Activated CD4-positive, alpha-beta T cell treated with anti-CD3 and anti-CD28 coated beads, Interleukin-2, Interleukin-4, amounts not matched to agents 100 ng/mL and 50 ng/mL, durations not matched to agents 16 hours and 8 hours (primary cell): ENCODE measurements at places on chromosomes 3 and 15.

DNA sequence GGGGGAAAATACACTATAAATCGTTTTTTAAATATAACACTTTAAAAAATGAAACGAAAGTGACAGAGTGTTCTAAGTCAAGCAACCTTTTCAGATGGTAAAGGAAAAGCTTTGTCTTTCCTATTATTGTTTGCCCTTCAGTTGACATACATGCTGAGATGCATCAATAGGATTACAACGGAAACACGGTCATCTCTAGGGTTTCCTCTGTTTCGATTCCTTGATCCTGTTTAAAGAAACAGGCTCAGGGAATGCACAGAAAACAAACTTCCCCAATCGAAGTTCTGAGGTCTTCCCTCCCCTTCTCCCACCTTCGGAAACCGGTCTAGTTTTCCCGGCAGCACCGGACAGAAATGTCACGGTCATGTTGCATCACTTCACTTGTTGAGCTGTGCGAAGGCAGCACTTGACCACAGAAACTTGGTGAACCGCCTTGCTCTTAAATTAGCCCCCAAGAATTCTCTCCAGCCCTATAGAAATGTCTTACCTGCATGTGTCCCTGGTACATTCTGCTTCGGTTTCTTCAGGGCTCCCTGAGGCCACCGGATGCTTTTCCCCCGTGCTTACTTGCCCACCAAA lies 556 bp downstream of the PEX5L start:
- DNase-seq: no peak

DNA sequence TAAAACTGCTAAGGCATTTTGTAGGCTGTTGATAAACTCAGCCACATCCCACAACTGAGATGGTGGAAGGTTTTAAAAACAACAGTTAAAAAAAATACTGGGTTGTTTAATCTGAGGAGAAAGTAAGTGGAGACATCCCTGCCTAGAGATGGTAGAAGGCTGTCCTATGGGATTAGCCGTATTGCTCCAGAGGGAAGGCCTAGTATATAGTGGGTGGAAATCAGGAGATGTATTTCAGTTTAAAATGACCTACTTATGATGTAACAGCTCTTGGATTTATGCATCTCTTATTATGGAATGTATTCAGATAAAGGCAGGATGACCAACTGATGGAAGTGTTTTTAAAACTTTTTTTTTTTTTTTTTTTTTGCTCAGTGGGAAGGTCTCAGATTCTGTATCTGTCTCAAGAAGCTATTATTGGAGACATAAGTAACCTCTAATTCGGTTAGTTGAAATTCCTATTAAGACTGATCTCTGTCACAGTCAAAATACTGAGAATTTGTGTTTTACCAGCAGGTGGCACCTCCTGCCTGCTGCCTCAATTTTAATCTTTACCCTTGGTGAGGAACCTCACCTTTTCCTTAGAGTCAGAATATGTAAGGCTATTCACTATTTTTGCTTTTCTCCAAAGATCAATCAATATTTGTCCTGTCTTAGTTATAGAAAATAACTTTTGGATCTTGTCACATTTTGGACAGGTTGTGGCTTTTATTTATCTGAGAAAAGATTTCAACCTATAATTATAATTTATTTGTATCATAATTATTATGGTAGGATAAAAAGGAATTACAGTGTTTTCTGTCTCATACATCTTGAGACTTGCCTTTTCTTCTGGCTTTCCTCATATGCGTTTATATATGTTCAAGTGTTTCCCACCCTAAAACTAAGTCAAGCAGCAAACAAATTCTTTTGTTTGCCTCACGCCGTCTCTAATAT lies 63.0 kb downstream of the VPS8 start:
- peak; percentile 32 for DNase-seq

- DNase-seq: no peak
Observed at GRCh38 chr3:197880491-197881269, 69.3 kb upstream of the RPL35A start.

DNA sequence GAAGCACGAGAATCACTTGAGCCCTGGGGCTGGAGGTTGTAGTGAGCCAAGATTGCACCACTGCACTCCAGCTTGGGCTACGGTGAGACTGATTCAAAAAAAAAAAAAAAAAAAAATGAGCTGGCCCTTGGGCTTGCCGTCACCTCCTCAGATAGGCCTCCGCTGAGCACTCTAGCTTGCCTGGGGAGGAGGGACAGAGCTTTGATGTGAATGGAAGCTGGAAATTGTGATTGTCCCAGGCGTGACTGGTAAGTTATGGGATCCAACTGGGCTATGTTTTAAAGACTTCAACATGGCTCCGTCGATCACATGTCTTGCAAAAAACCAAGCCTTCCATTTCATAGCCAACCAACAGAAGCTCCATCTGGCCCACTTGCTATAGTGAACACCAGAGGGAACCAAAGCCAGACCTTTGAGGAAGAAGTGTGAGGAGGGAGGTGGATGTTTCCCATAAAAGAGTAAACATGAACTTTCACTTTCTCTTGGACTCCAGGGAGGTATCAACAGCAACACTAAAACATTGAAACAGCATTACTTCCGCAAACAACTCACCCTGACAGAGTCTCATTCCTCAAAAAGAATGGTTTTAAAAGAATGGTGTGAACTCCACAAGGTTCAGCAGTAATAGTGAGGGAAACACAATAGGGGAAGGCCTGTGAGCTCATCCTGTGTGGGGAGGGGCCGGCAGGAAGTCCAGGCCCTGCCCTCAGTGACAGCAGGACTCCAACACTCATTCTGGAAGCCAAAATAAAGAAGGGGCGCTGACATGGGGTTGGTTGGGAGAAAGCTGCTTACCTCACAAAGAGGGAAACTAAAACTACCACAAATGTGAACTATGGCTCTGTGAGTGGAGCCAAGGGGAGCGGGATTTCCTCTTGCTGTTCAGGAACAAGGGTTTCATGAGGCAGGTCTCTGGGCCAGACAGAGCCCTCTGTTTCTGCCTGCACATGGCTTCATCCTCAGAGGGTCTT lies 59.2 kb upstream of the IL12A start:
- peak; percentile 2 for DNase-seq

GRCh38 chr15:76987896-76988860 lies 6.7 kb upstream of the PSTPIP1 start:
- DNase-seq: peak; percentile 97

- DNase-seq: no peak
Observed at GRCh38 chr15:100833417-100834389, 45.9 kb upstream of the ALDH1A3 start.

- DNase-seq: no peak
Observed at GRCh38 chr3:72916250-72916649, 28.4 kb downstream of the GXYLT2 start.

- DNase-seq: no peak
Observed at GRCh38 chr3:63762180-63762579, 56.9 kb upstream of the C3orf49 start.

- DNase-seq: peak; percentile 15
Observed at GRCh38 chr15:78988361-78988911, 43.6 kb upstream of the CTSH start.

GRCh38 chr15:70264738-70265465 lies 167.2 kb upstream of the TLE3 start:
- DNase-seq: no peak

- DNase-seq: peak; percentile 8
Observed at GRCh38 chr15:77836121-77836692, 203.5 kb upstream of the LINGO1 start.

DNA sequence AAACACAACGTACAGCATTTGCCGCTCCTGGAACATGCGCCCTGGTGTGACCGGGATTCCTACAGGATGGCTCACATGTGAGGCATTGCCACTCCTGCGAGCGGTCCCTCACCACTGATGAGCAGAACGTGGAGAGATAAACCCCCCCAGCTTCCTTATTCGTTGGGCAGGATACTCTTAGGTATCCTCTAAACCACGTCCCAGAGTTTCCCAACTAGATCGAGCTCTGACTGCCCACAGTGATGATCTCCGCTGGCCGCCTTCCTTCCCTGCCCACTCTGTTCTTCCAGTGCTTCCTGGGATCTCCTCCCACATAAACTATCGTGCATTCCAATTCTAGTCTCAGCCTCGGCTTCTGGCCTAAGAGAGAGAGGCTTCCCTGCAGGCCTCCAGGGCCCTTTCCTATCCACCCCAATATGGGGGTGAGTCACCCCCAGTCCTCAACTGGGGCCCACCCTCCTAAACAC lies 91.8 kb downstream of the TOP2B start:
- no peak for DNase-seq
